ENCODE measurements at places on chromosomes 1 and 21. TPM values are rescaled to one million over a fixed set of nuclear protein-coding genes. Genes with fewer than 3 reads are reported as not detected.

DNA sequence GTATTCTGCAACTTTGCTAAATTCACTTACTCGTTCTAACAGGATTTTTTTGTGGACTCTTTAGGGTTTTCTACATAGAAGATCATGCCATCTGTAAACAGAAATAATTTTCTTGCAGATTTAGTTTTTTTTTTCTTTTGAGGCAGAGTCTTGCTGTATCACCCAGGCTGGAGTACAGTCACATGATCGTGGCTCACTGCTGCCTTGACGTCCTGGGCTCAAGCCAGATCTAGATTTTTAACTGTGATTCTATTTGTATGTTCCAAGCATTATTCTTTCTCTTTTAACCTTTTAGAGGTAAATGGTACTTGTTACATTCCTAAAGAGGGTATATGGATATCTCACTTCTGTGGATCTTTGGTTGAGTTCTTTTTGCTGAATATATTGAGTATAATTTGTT lies 18.6 kb downstream of the FABP3 start:
- no peak overlapping the region for H3K27ac ChIP-seq
- DNase-seq = no peak
- no peaks in the 10 kb centered on the region for H3K4me1 ChIP-seq
- peaks cover 28% of the 10 kb centered on the region for H3K36me3 ChIP-seq

GRCh38 chr1:55560266-55560665 lies 345.1 kb upstream of the USP24 start:
- no peak for DNase-seq
- no peaks in the 10 kb centered on the region for H3K4me1 ChIP-seq
- H3K27ac ChIP-seq = no peak overlapping the region
- no peaks in the 10 kb centered on the region for H3K27me3 ChIP-seq
- no peaks in the 10 kb centered on the region for H3K36me3 ChIP-seq
- H3K4me3 ChIP-seq = no peak overlapping the region

DNA sequence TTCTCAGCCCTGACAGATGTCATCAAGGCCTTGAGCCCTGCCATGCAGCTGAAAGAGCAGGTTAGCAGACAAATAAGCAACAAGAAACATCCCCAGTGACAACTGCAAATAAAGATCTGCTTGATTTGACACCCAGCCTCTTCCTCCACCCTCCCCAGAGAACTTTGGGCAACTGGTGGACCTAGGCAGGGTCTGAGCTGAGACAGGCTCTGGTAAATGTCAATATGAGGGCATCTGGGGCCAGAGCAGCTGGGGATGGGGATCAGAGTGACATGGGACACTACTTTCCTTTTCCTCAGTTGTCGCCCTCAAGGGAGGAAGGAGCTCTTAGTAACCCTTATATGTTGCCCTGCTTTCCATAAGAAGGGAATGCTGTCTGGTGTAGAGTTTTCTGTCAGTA lies 544.1 kb downstream of the NEGR1 start:
- no peaks in the 10 kb centered on the region for H3K36me3 ChIP-seq
- no peak overlapping the region for H3K4me3 ChIP-seq
- H3K27me3 ChIP-seq = no peaks in the 10 kb centered on the region
- no peak overlapping the region for H3K27ac ChIP-seq

FCGR3B gene
- not detected for total RNA-seq

DNA sequence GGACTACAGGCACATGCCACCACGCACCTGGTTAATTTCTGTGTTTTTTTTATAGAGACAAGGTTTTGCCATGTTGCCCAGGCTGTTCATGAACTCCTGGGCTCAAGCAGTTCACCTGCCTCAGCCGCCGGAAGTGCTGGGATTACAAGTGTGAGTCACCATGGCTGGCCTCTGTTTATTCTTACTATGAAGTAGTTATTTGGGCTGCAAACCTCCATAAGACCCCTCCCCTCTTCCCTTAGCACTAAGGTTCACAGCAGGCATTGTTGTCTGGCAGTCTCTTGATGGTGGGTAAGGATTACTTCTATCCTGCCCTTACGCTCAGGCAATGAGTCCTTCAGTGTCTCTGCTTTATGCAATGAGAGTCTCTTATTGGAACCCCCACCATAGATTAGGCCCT lies 51.8 kb downstream of the ANGPTL1 start:
- H3K27me3 ChIP-seq = no peaks in the 10 kb centered on the region
- H3K27ac ChIP-seq = no peak overlapping the region
- no peak overlapping the region for H3K4me3 ChIP-seq
- no peaks in the 10 kb centered on the region for H3K36me3 ChIP-seq

GRCh38 chr1:163410073-163410999 lies 88.6 kb downstream of the NUF2 start:
- H3K36me3 ChIP-seq = no peaks in the 10 kb centered on the region
- peak; percentile 78 for DNase-seq
- no peak overlapping the region for H3K4me3 ChIP-seq
- peaks cover 2% of the 10 kb centered on the region for H3K27me3 ChIP-seq
- no peak overlapping the region for H3K27ac ChIP-seq
- peaks cover 2% of the 10 kb centered on the region for H3K4me1 ChIP-seq

Measured in activated CD4-positive, alpha-beta T cell treated with anti-CD3 and anti-CD28 coated beads, Interleukin-2, amount 10 ng/mL, durations not matched to agents 24 days and 14 days (primary cell).